ENCODE measurements at places on chromosomes 2 and 18. TPM values are rescaled to one million over a fixed set of nuclear protein-coding genes. Genes with fewer than 3 reads are reported as not detected.

The UPP2 gene
- not detected for polyA plus RNA-seq

The TMEM131 gene
- 16.3 TPM for polyA plus RNA-seq

The ARHGEF33 gene
- polyA plus RNA-seq = 0.25 TPM

The RIT2 gene
- not detected for polyA plus RNA-seq

The EVA1A gene
- 0.83 TPM for polyA plus RNA-seq

The ALKAL2 gene
- 1.1 TPM for polyA plus RNA-seq

The SALL3 gene
- not detected for polyA plus RNA-seq

The TNFRSF11A gene
- polyA plus RNA-seq = 0.15 TPM

The DYNAP gene
- not detected for polyA plus RNA-seq

The ANKRD62 gene
- polyA plus RNA-seq = not detected

The NYAP2 gene
- 0.96 TPM for polyA plus RNA-seq

The RNF125 gene
- 1.2 TPM for polyA plus RNA-seq

The CDK15 gene
- polyA plus RNA-seq = not detected

The ABCG8 gene
- not detected for polyA plus RNA-seq

The SP100 gene
- 6.5 TPM for polyA plus RNA-seq

The CABLES1 gene
- 0.46 TPM for polyA plus RNA-seq

The ST8SIA5 gene
- polyA plus RNA-seq = 3.2 TPM

The FOXI3 gene
- not detected for polyA plus RNA-seq

The SATB2 gene
- polyA plus RNA-seq = 0.55 TPM

Measured in psoas muscle (tissue), 8 donors.